ENCODE measurements at places on chromosomes 4 and X.

GRCh38 chr4:850323-850945 is 24.5 kb upstream of the CPLX1 start:
- DNase-seq = no peak
- H3K36me3 ChIP-seq = peaks cover 4% of the 10 kb centered on the region
- H3K4me3 ChIP-seq = no peak overlapping the region
- H3K27ac ChIP-seq = no peak overlapping the region
- no peaks in the 10 kb centered on the region for H3K4me1 ChIP-seq

DNA sequence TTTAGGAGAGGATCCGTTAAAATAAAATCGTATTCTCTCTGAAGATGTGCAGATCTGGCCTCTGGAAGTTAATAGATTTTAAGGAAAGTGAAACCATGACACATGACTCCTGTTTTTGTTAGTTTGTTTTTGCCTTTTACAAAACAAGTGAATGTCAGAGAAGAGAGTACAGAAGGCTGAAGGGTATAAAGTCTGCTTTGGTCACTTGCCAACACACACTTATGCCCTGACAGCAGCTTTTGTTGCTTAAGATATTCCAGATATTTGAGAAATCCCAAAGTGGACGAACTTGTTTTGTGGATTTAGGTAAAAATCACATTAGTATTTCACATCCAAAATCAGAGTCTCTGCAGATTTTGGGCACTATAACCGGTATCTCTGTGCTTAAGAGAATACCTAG is 192.4 kb upstream of the RASGEF1B start:
- H3K27ac ChIP-seq = no peak overlapping the region
- no peak for DNase-seq
- H3K4me3 ChIP-seq = no peak overlapping the region
- H3K27me3 ChIP-seq = no peaks in the 10 kb centered on the region

DNA sequence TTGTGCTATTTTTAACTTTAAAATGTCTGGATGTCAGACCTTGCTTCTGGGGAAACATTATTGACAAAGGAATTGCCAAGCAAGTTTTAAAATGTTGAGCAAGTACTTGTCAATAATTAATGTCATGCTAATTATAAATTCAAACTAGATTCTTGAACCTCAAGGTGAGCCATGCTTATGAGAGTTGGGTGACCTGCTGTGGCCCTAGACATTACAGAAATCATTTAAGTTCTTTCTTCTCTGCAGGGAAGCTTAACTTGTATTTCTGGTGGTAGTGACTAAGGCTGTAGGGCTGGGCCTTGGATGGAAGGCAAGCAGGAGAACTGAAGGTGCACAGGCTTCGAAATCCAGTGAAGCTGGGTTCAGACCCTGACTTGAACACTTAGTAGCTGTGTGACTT is 14.8 kb upstream of the UCHL1 start:
- peaks cover 1% of the 10 kb centered on the region for H3K27me3 ChIP-seq
- no peak overlapping the region for H3K27ac ChIP-seq
- no peak overlapping the region for H3K4me3 ChIP-seq
- DNase-seq = no peak

DNA sequence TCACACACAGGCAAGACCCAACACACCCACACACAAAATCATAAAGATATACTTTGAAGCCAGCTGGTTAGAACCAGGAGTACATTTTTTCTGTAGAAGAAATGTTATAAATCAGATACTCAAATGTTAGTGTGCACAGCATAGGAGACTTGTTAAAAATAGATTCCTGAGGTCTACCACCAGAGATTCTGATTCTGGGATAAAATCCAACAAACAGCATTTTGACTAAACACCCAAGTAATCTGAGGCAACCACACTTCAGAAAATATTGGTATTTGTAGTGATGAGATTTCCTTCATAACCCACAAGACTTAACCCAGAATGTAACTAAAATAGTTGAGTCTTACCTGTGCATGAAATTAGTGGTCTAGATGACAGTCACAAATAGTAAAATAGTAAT is 301.8 kb downstream of the HNRNPD start:
- H3K4me1 ChIP-seq = no peaks in the 10 kb centered on the region
- no peaks in the 10 kb centered on the region for H3K27me3 ChIP-seq
- no peak overlapping the region for H3K4me3 ChIP-seq
- H3K27ac ChIP-seq = no peak overlapping the region
- DNase-seq = no peak
- no peaks in the 10 kb centered on the region for H3K36me3 ChIP-seq
